ENCODE measurements at places on chromosomes 6 and 20.

- DNase-seq = no peak
Measured at GRCh38 chr6:47353871-47354270, 44.2 kb upstream of the TNFRSF21 start.

GRCh38 chr6:7681449-7681848 is 44.5 kb upstream of the BMP6 start:
- DNase-seq = no peak

DNA sequence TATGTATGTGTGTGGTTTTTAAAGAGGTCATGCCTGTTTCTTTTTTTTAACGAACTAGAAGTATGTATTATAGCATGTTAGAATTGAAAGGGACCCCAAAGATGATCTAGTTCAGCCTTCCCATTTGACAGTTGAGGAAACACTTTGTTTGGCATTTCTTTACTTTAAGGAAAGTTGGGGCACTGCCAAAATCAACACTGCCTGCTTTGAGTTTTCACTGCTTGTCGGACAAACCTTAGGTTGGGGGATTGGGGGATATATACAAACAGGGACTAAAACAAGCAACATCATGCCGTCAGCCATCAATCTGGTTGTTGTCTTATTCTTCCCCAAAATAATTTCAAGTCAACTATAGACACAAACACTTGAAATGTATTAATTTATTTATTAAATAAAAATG is 14.1 kb upstream of the CALHM6 start:
- DNase-seq = no peak

- DNase-seq = no peak
Measured at GRCh38 chr6:32940656-32941213, at the start of gene HLA-DMB. HLA-DMB (minus strand) TSS chr6:32941028; CDS start chr6:32940807, 221 bp downstream.

GRCh38 chr6:26362836-26363220 is 2.2 kb upstream of the BTN3A2 start:
- DNase-seq = no peak

GRCh38 chr20:4445784-4446183 is 275.9 kb upstream of the PRND start:
- DNase-seq = no peak

DNA sequence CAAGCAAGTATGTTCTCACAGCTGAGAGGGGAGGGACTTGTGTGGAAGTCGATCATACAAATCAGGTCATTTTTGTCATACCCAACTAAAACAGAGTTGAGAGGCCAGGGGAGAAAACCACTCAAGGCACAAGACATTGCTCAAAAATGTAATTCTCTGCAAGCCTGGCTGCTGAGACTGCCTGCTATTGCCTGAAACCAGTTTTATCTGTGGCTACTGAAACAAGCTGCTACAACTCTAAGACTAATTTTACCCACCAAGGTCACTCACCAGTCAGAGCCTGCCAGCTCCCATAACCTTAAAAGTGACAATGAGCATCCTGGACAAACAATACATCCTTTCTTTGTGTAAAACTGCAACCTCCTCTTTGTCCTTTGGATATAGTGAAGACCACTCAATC is 54.1 kb upstream of the CST7 start:
- no peak for DNase-seq

DNA sequence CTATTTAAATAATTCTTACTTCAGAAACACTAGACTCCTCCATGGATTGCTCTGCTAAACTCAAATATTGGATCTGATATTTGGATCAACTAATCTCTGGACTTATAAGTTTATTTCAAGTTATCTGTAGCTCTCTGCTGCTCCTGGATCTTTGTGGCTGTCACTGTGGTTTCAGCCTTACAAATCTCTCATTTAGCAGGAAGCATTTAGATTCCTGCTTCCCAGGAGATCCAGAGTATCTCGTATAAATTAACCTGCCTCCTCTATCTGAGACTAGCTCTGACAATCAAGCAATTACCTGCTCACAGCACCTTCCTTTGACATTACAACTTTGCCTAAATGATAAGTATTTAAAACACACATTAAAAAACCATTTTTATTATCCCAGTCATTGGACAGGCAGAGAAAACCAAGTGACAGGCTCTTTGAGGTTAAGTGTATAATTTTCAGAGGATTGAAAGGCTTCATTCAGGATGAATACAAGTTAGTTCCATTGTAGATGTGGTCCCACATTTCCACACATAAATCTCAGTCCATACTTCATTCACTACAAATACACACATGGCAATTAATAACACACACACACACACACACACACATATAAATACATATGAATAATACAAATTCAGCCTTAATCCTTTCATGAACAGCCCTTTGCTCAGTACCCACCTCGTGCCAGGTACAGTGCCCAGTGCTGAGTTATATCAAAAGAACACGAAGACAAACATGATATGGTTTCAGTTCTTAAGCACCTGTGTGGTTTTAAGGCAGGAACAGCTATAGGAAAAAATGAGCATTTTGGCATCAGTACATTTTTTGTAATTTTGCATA is 55.5 kb upstream of the PLCB1 start:
- DNase-seq = no peak

GRCh38 chr6:41939176-41939847 is 2.3 kb downstream of the CCND3 start:
- DNase-seq = peak; percentile 54

GRCh38 chr6:163260111-163260895 is 154.2 kb upstream of the QKI start:
- DNase-seq = peak; percentile 50

GRCh38 chr6:142207265-142207877 is 60.3 kb downstream of the VTA1 start:
- peak; percentile 33 for DNase-seq

GRCh38 chr6:123276546-123276980 is 280.5 kb downstream of the CLVS2 start:
- DNase-seq = no peak

DNA sequence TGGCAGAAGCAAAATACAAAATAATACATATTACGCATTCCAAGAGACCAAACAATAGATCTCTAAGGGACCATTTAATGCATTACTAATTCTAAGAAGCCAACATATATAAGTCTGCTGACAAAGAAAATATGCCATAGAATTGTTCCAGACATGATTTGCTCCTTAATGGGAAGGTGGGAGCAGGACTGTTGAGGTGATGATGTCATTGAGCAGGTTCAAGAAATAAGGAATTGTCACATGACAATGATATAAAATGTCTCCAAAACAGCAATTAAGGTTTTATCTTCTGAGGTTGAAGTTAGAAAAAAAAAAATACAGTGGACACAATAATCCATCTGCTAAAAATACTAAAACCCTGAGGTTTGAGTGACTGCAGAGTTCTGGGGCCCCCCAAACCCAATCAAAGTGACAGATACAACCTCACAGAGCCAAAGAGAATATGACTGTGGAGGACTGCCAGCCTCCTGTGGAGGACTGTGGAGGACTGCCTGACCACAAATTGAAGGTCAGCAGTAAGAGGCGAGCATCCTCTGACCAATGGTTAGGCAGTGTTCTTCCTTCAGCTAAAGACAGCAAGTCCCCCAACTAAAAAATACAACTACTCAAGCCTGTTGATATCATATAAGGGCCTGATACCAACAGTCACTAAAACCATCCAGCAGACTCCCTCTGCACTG is 39.0 kb downstream of the TOMM6 start:
- DNase-seq = no peak

DNA sequence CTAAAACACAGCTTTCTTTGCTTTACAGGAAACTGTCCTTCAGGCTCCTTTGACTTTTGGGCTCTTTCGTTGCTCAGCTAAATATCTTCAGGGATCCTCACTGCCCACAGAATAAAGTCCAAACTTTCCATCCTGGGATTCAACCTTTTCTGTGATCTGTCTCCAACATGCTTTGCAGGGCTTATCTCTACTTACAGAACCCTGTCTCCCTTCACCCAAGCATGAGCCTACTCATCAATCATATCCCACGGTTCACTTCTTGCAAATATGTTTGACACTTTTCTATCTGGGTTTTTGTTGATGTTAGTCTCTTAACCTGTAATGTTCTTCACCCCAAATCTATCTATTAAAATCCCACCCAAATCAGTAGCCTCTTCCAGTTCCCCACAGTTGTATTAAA is 327.3 kb upstream of the RNF24 start:
- DNase-seq = no peak

DNA sequence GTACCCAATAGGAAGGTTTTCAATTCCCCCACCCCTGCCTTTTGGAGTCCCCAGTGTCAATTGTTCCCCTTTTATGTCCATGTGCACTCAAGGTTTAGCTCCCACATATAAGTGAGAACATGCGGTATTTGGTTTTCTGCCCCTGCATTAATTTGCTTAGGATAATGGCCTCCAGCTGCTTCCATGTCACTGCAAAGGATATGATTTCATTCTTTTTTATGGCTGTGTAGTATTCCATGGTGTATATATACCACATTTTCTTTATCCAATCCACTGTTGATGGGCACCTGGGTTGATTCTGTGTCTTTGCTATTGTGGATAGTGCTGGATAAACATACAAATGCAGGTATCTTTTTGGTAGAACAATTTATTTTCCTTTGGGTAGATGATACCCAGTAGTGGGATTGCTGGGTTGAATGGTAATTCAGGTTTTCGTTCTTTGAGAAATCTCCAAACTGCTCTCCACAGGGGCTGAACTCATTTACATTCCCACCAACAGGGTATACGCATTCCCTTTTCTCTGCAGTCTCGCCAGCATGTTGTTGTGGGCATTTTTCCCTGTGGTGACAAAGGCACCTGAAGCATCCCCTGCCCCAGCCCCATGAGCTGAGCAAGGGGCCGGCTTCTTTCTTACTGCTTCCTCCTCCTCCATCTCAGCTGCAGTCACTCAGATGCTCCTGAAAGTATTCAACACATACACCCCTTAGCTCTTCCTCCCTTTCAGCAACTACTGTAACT is 66.7 kb downstream of the ELOVL2 start:
- DNase-seq = no peak

- no peak for DNase-seq
Measured at GRCh38 chr6:1702580-1703051, 92.9 kb downstream of the FOXC1 start.

GRCh38 chr6:142872376-142872775 is 72.6 kb downstream of the HIVEP2 start:
- no peak for DNase-seq

DNA sequence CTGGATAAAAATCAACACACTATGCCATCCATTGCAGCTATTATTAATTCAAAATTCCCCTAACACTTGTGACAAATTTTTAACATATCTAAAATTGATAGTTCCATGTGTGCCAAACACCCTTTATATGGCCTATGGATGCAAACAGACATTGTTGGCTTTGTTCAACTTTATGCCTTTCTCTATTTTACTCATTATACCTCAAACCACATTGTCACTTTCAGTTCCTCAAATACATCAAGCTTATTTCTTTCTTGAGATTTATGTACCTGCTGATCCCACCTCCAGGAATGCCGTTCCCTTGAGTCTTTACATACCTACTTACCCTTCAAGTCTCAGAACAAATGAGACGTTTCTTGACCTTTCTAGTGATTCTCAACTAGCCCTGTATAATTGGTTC is 193.5 kb upstream of the PLN start:
- no peak for DNase-seq

DNA sequence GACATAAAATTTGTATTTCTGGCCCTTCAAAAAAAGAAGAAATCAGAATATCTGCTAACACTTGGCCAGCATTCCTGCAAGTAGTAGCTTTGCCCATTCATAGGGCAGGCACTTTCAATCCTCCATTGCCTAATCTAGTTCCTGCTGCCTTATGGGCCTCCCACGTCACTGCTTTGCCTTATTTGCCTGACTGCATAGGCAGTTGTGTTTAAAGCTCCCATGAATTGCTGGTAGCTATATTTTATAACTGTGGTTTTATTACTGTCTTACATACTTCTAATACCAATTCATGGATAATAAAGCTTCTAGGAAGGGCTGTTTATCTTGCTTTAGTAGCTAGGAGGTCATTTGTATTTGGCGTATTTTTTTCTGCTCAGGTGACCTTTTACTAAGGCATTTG is 7.7 kb upstream of the SLC35A1 start:
- no peak for DNase-seq

- peak; percentile 57 for DNase-seq
Measured at GRCh38 chr6:26234421-26235301, 130.3 kb upstream of the BTN3A2 start.

DNA sequence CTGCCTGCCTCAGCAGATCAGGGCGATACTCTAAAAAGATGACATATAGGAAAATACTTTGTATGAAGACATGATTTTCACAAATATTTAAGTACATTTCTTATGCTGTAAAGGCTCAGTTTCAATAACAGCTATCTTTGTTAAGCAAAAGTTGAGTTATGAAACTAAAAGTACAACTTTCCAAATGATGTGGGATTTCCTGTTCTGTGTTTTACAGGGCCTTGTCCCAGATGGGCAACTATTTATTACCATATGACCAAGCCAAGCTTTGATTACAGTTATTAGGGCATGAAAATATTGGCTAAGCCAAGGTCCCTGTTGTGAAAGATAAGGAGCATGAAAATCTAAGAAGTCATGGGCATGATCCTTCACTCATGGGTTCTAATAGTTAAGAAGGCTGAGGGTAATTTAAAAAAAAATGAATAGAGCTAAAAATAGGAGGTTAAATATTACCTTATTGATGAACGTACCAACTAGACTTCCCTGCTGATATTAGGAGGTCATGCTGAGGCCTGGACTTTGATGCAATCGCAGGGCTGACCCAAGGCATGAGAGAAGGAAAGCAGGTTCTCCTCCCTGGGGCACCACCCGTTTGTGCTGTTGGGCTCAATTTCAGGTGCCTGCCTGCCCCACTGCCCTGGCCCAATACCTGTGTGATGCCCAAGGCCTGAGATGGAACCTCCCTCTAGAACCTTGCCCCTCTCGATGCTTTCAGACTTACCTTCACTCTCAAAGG is 294.4 kb upstream of the PRDM1 start:
- no peak for DNase-seq

DNA sequence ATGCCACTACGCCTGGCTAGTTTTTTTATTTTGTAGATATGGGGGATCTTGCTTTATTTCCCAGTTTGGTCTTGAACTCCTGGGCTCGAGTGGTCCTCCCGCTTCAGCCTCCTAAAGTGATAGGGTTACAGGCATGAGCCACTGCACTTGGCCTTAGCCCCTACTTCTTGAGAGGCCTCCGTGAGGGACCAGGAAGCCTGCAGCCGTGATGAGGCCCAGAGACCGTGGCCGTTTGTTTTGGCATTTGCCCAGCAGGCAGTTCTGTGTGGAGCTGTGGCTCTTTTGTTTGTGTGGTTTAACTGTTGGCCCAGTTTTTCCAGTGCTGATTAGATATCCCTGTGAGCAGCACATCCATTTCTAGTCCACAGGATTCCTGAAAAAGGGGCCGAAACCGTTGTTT is 39.8 kb downstream of the SRSF3 start:
- DNase-seq = peak; percentile 77

- DNase-seq = peak; percentile 52
Measured at GRCh38 chr6:84762220-84763002, 2.0 kb downstream of the TBX18 start.
